Stimulated activated naive CD4-positive, alpha-beta T cell (primary cell): ENCODE measurements at places on chromosomes 5 and 9.
A peak's percentile ranks its signal among the peaks of the same experiment; 100 is the strongest.

- no peak for DNase-seq
Observed at GRCh38 chr5:122201365-122201764, 72.0 kb downstream of the ZNF474 start.

DNA sequence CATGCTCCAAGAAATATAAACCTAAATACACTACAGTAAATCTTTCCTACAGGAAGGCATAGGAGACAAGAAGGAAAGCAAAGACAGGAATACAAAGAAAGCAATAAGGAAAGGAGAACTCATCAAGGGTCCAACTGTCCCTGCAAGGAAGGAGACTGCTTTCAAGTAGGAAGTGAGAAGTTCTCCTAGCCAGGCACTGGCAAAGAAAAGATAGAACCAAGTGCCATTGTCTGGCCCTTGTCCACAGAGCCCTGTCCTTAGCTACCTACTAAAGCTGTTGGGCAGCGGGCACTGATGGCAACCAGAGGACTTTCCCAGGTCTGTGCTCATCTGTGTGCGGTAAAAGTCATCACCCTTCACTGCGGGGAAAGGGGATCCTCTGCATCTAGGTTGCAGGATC is 108.2 kb downstream of the KLHL3 start:
- no peak for DNase-seq

GRCh38 chr5:131630963-131631350 is 4.1 kb downstream of the RAPGEF6 start:
- DNase-seq: no peak

DNA sequence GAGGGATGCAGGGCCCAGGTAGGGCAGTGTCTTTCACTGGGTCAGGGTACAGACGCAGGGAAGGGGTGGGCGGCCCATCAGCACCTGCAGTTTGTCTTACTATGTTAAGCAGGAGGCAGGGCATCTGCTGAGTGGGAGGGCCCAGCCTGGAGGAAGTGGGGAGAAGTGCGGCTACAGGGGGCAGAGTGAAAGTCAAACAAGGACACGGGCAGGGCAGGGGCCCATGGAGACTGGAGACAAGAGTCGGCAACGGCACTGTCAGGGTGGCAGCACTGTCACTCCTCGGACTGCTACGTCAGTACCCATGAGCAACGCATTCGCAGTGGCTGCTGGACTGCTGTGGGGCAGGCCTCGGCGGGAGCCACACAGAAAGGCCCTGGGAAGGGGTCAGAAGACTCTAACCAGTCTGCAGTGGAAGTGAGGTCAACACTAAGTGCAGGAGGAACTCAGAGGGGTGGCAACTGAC is 19.7 kb downstream of the CAMSAP1 start:
- DNase-seq: peak; percentile 66

DNA sequence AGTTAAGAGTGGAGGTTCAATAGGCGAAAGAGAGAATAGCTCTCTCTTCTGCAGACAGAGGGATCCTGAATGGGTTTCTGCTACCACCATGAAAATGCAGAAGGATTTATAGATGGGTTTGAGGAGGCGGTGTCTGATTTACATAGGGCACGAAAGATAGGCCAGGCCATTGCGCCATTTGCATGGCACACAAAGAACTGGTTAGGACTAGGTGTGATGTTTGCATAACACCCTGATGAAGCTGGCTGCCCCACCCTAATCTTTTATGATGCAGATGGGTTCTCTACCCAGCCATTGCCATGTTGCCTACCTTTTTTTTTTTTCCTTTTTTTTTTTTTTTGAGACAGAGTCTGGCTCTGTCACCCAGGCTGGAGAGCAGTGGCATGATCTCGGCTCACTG is 51.4 kb upstream of the PDZD2 start:
- no peak for DNase-seq

DNA sequence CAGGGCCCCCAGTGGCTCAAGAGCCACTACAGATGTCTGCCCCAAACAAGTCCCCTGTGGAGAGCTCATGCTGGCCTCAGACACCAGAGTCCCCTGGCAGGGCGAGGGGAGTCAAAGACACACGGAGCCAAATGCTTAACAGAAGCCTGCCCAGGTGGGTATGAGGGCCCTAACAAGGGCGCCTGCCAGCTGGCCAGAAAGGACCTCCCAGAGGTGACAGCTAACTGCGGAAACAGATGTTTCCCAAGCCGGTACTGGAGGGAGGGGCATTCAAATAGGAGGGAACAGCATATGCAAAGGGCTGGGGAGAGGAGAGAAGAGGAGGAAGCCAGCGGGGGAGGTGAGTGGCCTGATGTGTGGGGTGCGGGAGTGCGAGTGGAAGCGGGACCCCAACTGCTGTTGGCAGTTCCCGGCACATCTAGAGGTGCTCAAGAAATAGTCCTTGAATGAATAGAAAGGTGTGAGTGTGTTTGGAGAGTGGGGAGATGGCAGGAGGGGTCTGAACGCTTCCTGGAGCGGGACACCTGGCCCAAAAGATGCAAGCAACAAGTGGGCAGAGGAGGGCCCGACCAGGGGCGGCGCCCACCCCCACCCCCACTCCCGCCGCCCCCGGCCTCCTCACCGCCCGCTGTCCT is 824 bp downstream of the MXD3 start:
- no peak for DNase-seq

DNA sequence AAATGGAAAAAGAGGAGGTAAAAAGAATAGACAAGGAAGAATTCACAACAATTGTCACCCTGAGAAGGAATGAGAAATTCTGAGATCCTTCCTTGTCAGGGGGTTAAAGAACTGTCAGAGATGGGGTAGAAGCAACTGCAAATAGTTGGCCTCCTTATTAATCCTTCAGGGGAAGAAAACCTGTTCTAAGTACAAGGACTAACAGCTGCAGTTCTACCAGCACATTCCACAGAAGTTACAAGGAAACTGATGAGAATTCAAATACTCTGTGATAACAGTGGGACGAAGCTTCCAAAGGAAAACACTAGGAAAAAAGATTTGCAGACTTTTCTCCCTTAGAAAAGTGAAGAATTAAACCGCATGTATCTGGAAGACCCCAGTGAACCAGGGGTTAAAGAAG is 93.7 kb downstream of the OR2K2 start:
- DNase-seq: no peak

- no peak for DNase-seq
Observed at GRCh38 chr5:1648806-1649205, 125.0 kb upstream of the LPCAT1 start.

- no peak for DNase-seq
Observed at GRCh38 chr5:121841892-121842291, 9.8 kb upstream of the FTMT start.

DNA sequence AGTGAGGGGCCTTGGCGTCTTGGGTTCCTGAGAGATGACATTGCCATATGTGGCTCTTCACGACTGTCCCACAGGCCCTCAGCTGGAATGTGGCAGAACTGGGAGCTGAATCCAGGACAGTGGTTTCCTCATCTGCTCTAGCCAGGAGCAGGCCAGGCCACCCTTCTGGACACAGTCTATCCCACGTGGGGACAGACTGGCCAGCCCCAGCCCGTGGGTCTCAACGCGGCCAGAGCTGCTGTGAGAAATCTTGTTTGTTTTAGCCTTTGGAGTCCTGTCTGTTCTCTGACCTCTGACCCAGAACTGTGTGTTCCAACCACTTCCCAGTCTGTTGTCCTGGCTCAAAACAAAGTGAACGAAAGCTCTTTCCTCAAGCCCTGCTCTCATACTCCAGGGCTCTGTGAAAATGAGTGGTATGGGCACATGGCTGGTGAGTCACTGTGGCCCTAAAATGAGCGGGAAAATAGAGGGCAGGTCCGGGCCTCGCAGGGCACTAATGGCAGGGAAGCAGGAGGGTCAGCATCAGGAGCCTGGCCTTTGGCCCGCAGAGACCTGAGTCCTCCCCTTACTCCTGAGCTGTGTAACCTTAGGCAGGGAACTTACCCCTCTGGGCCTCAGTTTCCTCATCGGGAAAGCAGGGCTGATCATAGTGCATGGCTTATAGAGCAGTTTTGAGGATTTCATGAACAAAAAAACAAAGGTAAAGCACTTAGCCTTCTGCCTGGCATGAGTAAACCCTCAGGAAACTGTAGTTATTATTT is 34.8 kb upstream of the GLRX start:
- no peak for DNase-seq

- peak; percentile 70 for DNase-seq
Observed at GRCh38 chr9:75027187-75028107, 646 bp downstream of the CARNMT1 start.

GRCh38 chr5:144195448-144195847 is 24.8 kb downstream of the KCTD16 start:
- DNase-seq: no peak

GRCh38 chr9:85262333-85262732 is 479.4 kb downstream of the AGTPBP1 start:
- DNase-seq: no peak

DNA sequence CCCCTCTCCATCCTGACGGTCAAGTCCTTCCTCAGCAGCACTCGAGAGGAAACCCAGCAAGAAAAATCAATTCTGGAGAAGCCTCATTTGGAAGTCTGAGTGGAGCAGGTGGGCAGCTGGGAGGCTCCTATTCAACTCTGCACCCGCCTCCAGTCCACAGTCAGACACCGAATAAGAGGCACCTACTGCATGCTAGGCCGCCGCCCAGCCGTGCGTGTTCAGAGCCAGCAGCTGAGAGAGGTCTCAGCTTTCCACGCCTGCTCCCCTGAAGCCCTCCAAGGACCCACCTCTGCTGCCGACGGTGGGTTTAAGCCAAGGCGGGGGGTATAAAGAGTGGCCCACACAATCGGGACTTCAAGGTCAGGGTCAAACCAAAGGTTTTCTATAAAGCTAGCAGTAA is 41.9 kb downstream of the VAV2 start:
- no peak for DNase-seq

DNA sequence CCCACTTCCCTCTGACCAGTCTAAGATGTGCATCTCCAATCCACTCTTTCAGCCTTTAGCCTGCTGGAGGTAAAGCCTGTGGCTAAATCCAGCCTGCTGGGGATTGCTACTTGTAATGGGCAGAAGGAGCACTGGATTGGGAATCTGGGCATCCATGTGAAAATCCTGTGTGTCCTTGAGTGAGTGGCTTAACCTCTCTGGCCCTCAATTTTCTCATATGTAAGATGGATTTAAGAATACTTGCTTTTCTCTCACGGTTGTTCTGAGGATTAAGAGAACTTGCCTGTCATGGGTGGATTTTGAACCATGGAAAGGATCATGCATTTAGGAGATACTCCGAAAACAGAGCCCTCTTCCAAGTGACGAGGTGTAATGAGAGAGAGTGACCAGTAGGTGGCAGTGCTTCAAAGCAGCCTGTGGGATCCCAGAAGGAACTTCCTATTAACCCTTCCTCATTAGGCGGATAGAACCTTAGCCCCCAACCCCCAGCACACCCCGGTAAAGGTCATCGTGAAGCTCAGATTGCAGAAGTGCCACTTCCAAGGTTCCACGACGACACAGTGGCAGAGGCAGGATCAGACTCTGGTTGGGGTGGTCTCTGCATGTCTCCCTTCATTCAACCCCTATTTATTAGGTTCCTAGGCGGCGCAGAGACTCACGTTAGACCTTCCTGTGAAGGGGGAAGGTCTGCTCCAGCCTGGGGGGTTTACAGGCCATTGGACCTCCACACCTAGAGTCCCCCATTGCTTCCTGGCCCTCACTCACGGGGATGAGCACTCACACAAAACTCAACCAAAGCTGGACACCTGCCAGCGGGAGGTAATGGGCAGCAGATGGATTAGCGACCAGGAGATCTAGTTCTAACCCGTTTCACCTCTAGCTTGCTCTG is 68.7 kb upstream of the ZNF618 start:
- DNase-seq: peak; percentile 23

- DNase-seq: no peak
Observed at GRCh38 chr5:23027331-23027730, 174.2 kb upstream of the CDH12 start.

DNA sequence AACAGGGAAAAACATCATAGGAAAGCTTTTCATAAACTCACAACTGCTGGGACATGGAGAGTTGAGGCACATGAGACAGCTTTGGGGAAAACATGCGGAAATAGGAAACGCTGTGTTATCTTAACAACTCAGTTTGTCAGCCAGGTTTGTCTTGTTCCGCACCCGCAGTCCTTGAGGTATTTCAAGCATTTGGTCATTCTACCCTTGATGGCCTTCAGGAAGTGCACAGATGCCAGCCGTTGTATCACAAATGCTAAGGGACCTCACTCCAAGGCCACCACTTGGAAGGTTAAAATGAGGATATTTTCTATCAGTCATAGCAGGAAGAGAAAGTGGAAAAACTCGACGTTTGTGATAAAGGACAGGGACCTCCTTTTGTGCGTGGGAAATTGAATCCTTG is 83.8 kb downstream of the TRIO start:
- no peak for DNase-seq

DNA sequence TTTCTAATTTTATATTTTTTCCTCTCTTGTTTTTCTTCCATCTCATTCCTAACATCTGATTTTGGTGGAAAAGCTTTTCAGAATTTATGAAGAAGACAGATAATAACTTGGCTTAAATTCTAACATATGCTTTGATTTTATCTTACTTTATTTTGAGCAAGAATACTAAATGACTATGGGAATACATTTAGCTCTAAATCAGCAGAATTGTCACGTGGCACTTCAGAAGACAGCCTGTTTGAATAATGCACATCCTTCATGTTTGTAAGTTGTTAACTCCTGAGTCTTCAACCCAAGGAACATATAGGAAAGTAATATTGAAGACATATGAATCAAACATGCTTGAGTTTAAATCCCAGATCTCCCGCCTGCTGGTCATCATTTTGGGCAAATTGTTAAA is 90.3 kb downstream of the NTRK2 start:
- DNase-seq: no peak

DNA sequence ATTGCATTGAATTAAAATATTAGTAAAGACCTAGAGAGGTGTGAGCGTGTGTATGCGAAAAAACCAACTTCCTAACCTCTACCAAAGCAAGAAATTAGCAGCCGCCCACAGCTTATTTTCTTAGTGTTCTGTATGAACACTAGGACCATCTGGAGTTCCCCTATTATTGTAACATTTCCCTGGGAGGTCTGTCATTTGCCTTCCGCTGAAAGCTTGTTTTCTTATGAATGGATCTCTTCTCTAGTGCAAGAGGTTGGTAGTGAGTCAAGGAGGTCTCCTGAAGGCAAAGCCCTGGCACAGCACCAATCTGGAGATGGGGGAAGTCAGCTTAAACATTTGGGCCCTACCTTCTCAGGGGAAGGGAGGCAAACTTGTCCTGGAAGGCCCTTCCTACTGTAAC is 10.8 kb downstream of the TNFSF8 start:
- DNase-seq: no peak

GRCh38 chr5:52801329-52801728 is 13.6 kb downstream of the ITGA1 start:
- DNase-seq: no peak

- no peak for DNase-seq
Observed at GRCh38 chr5:179764056-179764455, 29.7 kb upstream of the LTC4S start.

DNA sequence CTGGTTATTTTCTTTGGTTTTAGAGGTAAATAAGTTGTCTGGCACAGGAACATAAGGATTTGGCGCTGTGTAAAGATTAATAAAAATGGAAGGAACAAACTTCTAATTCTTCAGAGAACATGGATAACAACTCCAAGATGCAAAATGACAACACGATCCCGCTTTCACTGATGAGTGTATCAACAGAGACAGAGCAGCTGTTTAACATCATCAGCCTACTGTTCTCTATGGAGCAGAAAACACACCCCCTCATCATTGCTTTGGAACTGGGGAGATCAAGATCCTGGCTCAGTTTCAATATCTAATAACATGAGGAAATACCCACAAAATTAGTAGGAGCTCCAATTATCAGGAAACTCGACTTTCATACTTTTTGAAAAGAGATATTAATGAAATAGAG is 8.3 kb upstream of the GAS1 start:
- DNase-seq: no peak
